Fibroblast of lung (primary cell): ENCODE measurements at places on chromosomes 2 and 18. TPM values are rescaled to one million over a fixed set of nuclear protein-coding genes. Genes with fewer than 3 reads are reported as not detected.

Gene KCNG2
- total RNA-seq = 6.4 and 10.1 TPM in 2 replicates

Gene TWIST2
- 36.0 and 118 TPM in 2 replicates for total RNA-seq

Gene SERPINB11
- not detected in 2 replicates for total RNA-seq

Gene ABCB6
- 47.0 and 49.5 TPM in 2 replicates for total RNA-seq

Gene ANO7
- total RNA-seq = 0.26 and 0.50 TPM in 2 replicates

Gene EPC2
- 20.5 and 22.8 TPM in 2 replicates for total RNA-seq

Gene TNFAIP6
- 33.1 and 53.8 TPM in 2 replicates for total RNA-seq

Gene RSAD2
- total RNA-seq = 0.77 and 1.7 TPM in 2 replicates

Gene NR4A2
- 0.17 and 0.26 TPM in 2 replicates for total RNA-seq
